ENCODE measurements at places on chromosomes 12 and 14.
A peak's percentile ranks its signal among the peaks of the same experiment; 100 is the strongest.

- no peak for DNase-seq
Observed at GRCh38 chr14:61504901-61505300, 183.5 kb downstream of the PRKCH start.

- DNase-seq: no peak
Observed at GRCh38 chr12:44029194-44029593, 193.3 kb downstream of the TMEM117 start.

DNA sequence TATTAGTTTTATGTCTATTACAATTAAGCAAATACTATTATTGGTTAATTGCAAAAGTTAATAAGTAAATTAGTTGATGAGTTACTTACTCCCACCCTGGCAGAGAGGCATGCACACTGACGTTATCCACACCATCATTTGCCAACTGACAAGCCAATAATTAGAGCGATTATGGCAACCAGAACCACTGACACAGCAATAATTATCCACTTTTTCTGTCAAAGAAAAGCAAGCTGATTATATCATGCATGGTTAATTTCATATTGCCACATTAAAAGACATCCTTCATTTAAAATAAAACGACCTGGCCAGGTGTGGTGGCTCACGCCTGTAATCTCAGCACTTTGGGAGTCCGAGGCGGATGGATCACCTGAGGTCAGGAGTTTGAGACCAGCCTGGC is 43.1 kb downstream of the STX2 start:
- no peak for DNase-seq

DNA sequence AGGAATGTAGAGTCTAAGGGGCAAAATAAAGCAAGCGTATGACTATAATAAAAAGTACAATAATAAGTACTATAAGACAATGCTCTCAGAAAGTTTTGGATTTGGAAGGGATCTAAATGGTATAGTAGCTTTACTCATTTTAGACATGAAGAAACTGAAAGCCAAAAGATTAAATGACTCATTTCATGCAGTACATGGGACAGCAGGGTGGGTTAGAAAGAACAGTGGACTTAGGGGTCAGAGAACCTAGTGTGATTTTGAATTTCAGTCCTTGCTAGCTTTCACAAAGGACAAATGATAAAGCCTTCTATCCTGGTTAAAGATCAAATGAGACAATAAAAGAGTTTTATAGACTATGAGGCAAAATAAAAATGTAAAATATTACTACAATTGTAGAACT is 6.8 kb upstream of the LEMD3 start:
- no peak for DNase-seq

- no peak for DNase-seq
Observed at GRCh38 chr12:88185988-88186387, 43.9 kb downstream of the TMTC3 start.

DNA sequence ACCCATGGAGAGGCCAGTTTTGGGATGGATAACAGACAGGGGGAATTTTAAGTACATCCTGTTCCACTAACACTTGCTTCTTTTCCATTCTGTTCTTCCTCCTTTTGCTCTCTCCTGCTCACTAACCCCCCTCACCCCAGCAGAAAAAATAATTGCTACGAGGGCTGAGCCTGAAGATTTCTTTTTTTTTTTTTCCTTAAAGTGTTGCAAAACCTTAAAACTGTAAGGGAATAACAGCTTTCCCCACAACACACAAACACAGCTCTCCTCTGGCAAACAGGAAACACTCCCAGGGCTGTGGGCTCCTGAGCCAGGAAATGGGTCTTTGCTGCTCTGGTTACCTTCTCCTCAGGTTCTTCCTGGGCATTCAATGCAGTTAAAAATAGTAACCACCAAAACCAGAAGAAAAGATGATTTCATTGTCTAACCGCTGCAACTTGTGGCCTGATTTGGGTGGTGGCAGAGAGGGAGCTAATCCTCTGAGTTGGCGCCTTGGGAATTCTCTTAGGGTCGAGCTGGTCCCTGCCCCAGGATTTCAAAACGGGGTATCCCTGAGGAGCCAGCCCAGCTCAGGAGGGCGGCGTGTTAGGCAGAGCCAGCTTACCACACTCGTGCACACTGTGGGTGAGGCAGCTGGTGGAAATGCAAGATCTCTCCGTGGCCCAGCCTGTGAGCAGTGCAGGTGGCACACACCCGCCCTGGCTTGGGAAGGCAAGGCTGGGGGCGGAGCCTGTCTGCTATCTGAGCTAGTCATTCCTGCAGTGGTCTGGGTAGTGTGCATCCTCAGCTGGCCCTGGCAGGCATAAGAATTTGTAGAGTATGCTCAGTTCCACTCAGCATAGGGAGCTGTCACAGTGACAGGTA is 17.1 kb upstream of the EMP1 start:
- peak; percentile 26 for DNase-seq

DNA sequence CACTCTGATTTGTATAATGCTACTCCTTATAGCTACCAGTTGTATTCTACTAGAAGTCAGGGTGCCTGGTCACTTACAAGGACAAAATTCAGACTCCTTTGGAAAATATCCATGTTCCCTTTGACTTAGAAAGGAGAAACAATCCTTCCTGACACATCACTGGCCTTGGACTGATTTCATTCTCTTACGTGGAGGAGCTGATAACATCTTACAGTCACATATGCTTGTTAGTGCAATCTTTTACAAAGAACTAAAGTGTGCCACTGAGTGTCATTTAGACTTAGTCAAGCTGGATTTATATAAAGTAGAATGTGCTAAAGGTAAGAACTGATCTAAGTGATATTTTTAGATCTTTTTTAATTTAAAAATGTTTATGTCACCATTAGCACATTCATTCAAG is 131.0 kb upstream of the TMTC2 start:
- DNase-seq: no peak

DNA sequence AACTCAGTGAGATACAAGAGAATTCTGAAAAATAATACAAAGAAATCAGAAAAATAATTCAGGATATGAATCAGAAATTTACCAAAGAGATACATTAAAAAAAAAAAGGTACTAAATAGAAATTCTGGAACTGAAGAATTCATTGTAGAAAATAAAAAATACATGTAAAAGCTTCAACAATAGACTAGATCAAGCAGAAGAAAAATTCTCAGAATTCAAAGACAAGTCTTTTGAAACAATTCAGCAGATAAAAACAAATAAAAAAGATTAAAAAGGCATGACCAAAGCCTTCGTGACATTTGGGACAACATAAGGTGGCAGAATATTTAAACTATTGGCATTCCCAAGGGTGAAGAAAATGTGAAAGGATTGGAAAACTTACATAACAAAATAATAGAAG is 133.1 kb upstream of the CNOT2 start:
- no peak for DNase-seq

- DNase-seq: peak; percentile 97
Observed at GRCh38 chr14:73136387-73137225, at the start of gene PSEN1. TSS of gene PSEN1 (plus strand) at chr14:73136507. CDS start at chr14:73148020, 11,513 bp downstream.

DNA sequence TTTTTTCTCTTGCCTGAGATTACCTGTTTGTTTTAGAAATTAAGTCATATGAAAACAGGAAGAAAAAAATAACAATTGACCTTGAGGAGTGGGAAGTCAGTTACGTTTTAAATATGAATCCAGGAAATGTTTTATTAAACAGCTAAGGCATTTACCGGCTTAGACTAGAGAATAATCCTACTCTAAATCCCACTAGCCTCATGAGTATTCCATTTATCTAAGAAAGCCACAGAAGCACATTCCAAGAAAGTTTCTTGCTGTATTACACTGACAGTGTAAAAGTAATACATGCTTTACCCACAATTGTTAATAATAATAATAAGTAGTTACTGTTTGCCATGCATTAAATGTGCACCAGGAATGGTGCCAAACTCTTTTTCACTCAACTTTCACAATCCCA is 90.9 kb downstream of the BMP4 start:
- DNase-seq: no peak

DNA sequence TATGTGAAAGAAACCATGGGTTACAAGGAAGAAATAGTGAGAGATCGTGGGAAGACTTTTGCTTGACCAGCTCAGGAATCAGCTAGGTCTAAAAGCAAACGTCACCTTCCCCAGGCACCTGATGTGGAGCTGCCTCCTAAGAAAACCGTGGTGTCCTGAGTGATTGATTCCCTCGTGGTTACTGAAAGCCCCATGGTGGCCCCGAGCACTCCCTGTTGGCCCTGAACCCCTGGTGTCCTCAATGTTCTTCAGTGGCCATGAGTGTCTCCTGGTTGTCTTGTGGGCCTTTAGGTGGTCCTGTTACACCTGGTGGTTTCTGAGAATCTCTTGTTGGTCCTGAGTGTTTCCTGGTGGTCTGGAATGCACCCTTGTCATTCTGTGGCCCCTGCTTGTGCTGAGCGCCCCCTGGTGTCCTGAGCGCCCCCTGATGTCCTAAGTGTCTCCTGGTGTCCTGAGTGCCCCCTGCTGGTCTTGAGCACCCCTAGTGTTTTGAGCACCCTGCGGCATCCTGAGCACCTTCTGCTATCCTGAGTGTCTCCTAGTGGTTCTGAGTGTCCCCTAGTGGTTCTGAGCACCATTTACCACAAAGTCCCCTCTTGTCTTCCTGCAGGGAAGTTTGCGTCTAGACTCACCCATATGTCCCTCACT is 518.7 kb downstream of the TMEM121 start:
- peak; percentile 26 for DNase-seq

DNA sequence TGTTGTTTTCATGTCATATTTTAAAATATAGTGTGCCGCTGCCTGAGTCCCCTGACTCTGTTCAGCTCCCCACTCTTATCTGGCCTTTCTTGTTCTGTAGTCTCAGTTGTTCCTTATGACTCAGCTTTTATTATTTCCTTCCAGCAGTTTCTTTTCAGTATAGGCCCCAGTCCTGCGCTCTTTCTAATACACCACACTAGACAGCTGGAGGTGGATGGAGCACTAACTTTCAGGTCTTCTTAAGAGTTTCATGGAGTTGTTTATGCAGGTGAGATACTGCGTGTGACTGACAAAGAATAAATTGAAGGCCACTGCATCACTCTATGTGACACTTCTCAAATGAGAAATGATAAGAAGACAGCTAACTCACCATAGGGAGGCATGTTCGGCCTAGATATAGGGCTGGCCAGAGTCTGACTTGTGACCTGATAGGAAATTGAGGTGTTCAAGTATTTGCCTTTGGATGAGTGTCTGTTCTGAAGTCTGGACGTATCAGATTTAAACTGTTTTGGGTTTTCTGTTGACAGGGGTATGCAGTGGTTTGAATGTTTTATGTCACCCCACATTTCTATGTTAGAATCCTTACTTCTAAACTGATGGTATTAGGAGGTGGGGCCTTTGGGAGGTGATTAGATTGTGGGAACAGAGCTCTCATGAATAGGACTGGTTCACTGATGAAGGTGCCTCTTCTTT is 60.8 kb upstream of the CLMN start:
- no peak for DNase-seq

DNA sequence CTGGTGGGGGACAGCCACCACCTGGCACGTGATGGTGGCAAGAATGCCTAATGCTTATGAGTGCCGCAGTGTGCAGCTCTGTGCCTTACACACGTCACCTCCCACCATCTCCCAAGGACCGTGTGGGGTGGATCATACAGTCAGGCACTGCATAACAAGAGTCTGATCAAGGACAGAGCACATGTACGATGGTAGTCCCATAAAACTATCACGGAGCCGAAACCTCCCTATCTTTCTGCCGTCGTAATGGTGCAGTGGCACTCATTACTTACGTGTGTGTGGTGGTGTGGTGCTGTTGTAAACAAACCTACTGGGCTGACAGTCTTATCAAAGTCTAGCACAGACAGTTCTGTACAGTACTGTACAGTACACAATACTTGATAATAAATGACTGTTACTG is 89.3 kb downstream of the CACNA1C start:
- no peak for DNase-seq

DNA sequence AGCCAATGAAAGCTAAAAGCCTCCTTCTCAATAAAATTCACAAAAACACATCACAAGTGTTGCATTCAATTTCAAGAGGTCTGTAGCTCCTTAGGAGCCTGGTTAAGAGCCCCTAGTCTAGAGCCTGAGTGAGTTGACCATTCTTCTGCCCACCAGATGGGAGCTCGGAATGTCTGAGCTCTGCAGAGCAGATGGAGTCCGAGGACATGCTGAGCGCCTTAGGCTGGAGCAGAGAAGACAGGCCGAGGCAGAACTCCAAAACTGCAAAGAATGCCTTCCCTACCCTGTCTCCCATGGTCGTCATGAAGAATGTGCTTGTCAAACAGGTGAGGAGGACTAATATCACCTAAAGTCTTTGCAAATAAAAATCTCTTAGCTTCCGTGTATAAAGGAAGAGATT is 11.6 kb downstream of the CIPC start:
- DNase-seq: peak; percentile 15

- no peak for DNase-seq
Observed at GRCh38 chr12:127515941-127516340, 751.0 kb upstream of the TMEM132C start.

DNA sequence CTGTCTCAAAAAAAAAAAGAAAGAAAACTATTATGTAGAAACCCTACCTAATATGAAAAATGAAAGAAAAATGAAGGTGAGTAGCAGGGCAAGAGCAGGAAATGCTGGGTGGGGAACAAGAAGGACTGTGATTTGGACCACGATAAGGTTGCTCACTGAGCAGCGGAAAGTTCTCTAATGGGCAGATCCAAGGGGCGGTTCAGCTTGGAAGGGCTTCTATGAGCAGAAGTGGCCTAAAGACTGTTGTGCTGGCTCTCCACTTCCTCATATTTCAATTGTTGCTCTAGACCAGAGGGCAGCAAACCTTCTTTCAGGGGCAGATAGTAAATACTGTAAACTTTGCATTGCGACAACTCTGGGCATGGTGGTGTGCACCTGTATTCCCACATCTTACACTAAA is 16.3 kb upstream of the NFYB start:
- no peak for DNase-seq

- no peak for DNase-seq
Observed at GRCh38 chr14:96580566-96580965, 78.4 kb downstream of the PAPOLA start.

- DNase-seq: peak; percentile 31
Observed at GRCh38 chr14:51079489-51079888, 15.4 kb downstream of the TRIM9 start.

DNA sequence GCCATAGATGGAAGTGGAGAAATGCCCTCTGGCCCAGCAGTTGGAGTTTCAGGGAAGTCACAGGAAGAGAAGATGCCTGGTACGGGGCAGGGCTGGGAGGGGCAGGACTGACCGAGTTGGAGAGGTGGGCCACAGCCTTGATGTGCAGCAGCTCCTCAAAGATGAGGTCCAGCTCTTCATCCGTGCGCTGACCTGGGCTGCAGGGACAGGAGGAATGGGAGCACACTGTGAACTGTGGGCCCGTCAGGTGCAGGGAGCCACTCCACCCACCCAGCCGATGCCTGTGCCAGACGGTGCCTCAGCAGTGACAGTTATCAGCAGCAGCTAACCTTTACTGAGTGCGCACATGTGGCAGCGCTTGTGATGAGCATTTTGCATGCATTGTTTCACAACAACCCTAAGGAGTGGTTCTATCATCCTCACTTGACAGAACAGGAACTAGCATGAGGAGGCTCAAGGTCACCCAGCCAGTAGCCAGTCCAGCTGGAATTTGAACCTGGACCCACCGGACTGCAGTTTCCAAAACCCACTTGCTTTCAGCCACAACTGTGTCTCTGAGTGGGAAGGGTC is 8.4 kb downstream of the RAPGEF3 start:
- DNase-seq: no peak

DNA sequence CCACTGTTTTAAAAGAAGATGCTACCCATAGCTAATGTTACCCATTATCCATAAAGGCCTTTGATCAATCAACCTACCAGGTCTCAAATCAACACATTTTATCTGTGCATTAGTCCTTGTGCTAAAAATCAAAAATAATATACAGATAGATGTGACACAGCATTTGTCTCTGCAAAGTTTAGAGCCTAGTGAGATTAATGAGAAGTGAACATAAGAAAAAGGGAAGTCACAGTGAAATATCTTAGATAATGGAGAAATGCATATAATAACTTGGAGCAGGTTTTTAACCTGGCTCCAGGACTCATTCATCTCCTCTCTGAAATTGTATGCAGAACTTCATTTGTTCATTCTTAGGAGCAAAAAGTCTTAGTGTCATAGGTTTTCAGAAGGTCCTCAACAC is 7.2 kb downstream of the PDE3A start:
- DNase-seq: no peak
